CD4-positive, alpha-beta T cell treated with Interleukin-6 at 100 ng/mL for 8 hours (primary cell): ENCODE measurements at places on chromosomes 5 and 9.

DNA sequence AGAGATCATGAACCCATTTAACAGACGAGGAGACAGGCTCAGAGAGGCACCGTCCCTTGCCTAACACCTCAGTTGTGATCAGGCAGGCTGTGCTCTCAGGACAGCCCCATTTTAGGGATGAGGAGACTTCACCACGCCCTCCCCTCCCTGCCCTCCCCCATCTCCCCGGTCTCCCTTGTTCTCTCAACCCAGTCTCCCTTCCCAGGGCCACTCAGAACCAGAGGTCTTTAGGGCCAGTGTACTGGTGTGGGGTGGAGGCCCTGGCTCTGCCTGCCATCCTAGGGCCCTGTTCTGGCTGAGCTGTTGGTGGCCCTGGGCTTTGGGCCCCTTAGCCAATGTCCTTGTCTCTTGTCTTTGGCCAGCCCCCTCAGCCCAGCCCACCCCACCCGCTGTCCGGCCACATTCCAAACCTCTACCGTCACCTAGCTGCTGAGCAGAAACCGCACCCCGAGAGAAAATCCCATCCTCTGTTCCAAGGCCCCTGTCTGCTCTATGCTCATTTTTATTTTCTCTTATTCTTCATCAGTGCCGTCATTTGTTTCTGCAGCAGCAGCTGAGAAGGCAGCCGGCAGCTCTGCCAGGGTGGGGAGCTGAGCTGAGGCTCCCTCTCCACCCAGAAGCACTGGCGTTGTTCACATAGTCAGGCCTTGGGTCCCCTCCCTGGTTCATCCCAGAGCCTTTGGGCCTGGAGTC is 33.9 kb downstream of the OLFML2A start:
- DNase-seq: no peak

GRCh38 chr5:6788956-6789649 is 75.9 kb downstream of the TENT4A start:
- DNase-seq: no peak

- no peak for DNase-seq
Measured at GRCh38 chr9:27851858-27852257, 278.6 kb upstream of the C9orf72 start.

DNA sequence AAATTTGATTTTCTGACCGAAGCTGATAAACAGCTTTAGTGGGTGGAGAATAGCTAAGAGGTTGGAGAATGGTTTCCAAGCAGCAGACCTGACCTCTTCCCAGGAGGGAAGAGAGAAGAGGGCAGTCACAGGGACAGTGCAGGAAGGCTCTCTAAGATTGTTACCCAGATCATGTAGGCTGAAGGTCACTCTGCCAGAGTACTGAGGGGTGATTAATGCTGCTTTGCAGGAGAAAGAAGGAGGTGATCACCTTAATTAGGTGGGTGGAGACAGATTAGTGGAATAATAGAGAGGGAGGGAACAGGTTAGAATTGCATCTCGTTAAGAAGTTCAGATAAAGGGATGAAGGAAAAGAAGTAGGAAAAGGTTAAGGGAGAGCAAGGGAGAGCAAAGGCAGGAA is 440.5 kb downstream of the BRINP1 start:
- DNase-seq: no peak

DNA sequence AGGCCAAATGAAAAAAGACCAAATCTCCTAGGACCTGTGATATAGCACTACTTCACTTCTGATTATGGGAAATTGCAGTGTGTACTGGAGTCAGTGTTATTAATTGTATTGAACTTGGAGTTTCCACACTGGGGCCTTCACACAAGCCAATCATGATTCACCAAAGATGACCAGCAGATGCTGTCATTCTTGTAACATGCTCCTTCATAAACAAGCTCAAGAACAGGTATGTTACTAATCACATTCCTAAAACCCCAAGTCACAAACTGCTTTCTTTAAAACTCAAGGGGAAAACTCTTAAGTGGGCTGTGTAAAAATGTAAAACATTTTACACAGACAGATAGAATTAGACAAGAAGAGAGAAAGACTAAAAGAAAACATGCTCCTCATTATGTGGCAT is 5.6 kb downstream of the KLHL3 start:
- DNase-seq: no peak

- DNase-seq: no peak
Measured at GRCh38 chr9:4137681-4138099, 162.2 kb downstream of the GLIS3 start.

DNA sequence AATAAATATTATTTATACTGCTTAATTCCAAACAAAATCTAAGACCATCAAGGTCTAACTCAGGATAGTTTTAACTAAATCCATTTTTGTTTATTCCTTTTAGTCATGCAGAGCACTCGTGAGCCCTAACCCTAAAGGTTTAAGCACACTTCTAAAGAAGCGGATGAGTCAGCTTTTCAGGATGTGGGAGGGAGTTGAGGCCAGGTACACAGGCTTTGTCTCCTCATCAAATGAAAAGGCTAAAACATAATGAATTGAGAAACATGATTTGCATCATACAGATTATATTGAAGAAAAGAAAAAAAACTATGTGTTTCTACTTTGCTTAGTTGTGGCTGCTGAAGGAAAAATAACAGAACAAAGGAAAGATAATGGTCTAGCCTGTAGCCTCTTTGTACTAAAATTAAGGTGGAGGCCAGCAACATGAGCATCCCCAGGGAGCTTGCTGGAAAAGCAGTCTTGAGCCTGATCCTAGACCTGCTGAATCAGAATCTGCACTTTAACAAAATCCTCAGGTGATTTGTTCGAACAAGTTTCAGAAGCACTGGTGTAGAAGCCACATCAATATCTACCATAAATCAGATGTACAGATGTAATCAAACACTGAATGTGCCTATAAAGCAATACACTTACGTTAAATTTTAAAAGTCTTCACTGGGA is 21.1 kb upstream of the ISCA1 start:
- DNase-seq: peak; percentile 56

DNA sequence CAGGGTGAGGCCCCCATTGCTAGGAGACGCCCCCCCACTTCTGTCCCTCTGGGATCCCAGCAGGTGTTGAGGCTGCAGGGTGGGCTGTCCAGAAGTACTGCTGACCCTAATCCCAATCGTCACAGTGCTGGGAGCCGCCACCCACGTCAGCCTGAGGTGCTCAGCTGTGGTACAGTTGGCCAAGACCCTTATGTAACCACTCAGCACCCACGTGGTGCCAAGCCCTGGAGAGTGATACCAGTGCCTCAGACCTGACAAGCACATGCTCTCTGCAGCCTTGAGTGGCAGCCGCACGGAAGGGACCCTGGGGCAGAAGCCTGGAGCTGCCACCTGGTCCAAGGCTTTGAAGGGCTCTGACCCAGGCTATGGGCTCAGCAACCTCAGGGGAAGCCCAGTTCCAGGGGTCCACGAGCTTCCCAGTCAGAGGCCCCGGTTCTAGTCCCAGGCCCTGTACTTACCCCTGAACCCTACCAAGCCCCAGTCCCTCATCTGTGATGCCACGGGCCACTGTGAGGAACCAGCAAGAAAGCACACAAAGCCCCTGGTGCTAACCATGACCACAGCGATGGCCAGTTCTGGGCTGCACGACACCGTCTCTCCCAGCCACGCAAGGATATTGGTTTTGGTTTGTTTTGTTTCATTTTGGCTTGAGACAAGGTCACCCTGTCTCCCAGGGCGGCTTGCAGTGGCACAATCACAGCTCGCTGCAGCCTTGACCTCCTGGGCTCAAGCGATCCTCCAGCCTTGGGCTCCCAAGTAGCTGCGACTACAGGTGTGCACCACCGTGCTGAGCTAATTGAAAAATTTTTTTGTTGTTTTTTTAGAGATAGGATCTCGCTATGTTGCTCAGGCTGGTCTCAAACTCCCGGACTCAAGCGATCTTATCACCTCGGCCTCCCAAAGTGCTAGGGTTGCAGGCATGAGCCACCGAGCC is 50.7 kb downstream of the DBH start:
- DNase-seq: no peak

GRCh38 chr5:143987751-143988560 is 176.0 kb downstream of the HMHB1 start:
- no peak for DNase-seq

- DNase-seq: no peak
Measured at GRCh38 chr9:131704141-131704983, 35.5 kb downstream of the RAPGEF1 start.

- DNase-seq: no peak
Measured at GRCh38 chr5:158739951-158740757, 359.6 kb downstream of the EBF1 start.

- DNase-seq: no peak
Measured at GRCh38 chr5:38968665-38969064, 105.5 kb downstream of the RICTOR start.

GRCh38 chr9:14960881-14961280 is 50.7 kb upstream of the FREM1 start:
- DNase-seq: no peak

- no peak for DNase-seq
Measured at GRCh38 chr9:36118201-36118600, 18.3 kb upstream of the GLIPR2 start.

DNA sequence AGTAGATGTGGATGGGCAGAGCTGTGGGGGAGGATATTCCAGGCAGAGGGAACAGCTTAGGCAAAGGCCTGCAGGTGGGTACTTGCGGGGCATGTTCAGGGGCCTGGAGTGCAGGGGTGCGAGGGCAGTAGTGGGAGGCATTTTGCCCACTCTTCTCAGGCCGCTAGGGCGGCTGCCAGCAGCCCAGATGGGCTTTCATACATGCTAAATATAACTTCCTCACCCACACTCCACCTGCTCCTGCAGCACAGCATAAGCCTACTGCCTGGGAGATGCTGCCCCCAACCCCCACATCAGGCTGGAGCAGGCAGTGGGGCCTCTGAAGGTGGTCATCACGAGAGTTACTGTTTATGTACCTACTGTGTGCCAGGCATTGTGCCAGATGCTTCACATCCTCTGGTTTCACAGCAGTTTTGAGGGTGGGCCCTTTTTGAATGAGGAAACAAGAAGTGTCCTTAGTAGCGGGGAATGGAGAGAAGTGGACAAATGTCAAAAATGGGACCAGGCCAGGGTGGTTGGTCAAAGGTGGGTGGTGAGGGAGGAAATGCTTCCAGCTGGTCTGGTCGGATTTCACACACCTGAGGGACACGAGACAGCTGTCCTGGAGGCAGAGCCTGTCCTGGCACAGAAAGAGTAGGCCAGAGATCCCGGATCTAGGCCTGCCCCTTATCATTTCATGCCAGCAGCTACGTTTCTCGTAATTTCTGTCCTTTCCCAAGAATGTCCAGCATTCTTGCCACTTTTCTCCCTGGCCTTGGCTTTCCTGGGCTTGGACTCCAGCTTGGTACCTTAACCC is 12.1 kb downstream of the RGS14 start:
- DNase-seq: no peak

DNA sequence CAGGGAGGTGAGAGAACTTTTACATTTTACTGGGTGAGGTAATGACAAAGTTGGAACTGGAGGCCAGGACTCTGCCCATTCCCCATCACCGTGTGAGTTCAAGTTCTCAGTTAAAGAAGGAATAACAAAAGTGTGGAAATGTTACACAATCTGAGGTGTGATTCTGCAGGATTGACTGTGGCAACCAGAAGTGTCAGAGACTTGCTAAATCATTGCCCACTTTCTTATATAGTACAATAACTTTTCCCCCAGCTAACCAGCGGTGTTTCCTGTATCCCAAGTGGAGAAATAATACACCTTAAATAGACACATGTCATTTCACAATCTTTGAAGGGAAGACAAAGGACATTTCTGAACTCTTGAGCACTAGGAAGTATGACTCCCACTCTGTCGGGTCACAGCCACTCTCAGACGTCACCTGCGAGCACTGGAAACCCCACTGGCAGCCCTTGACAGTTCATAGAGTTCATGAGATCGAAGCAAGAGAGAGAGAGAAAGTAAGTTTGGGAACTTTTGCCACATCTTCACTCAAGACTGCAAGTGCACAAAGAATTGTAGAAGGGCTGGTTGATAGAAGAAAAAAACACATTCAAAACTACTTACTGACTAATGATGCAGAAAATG is 28.4 kb downstream of the PAX5 start:
- no peak for DNase-seq

DNA sequence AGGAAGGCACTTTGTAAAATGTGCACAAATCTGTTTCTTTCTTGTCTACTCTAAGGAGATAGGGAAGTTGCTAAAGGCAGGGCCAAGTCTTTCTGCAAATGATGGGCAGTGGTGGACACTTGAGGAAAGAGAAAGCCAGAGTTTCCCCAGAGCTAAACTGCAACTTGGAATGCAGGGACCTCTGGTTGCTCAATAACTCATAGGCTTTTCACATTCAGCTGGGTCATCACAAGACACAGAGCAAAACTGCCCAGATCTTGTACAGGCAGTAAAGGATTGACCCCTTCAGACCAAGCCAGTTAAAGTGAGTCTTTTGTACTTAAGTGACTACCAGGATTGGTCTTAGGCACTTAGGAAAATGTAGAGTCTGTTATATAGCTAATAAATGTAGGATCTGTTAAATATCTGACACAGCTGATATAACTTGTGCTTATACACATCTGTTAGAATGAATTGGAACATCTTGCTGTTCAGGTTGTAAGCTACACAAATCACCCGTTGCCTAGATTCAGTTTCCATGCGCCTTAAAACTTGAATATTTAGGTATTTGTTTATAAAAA is 13.5 kb upstream of the AGXT2 start:
- no peak for DNase-seq

- DNase-seq: no peak
Measured at GRCh38 chr5:10133830-10134229, 115.9 kb downstream of the ATPSCKMT start.

DNA sequence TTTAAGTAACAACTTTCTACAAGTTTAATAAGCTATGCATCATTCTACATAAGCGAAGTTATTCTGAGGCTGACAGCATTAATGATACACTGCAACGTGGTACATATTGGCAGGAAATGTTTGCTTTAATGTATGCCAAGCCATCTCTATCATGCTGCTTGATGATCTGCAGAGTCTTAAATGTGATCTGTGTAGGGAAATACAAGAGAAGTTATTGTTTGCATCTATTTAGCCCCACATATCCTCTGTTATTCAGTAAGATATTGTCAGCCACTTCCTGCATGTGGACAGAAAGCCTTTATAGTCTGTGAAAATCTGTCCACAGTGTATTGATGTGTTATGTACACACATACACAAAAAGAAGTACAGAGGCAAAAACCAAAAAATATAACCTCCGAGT is 193.1 kb upstream of the FREM1 start:
- no peak for DNase-seq

- DNase-seq: peak; percentile 53
Measured at GRCh38 chr5:35859101-35859661, 2.5 kb downstream of the IL7R start.
